ENCODE measurements at places on chromosomes 1 and 21.

- DNase-seq, result no peak
Observed at GRCh38 chr1:32990887-32991286, 26.3 kb upstream of the RNF19B start.

DNA sequence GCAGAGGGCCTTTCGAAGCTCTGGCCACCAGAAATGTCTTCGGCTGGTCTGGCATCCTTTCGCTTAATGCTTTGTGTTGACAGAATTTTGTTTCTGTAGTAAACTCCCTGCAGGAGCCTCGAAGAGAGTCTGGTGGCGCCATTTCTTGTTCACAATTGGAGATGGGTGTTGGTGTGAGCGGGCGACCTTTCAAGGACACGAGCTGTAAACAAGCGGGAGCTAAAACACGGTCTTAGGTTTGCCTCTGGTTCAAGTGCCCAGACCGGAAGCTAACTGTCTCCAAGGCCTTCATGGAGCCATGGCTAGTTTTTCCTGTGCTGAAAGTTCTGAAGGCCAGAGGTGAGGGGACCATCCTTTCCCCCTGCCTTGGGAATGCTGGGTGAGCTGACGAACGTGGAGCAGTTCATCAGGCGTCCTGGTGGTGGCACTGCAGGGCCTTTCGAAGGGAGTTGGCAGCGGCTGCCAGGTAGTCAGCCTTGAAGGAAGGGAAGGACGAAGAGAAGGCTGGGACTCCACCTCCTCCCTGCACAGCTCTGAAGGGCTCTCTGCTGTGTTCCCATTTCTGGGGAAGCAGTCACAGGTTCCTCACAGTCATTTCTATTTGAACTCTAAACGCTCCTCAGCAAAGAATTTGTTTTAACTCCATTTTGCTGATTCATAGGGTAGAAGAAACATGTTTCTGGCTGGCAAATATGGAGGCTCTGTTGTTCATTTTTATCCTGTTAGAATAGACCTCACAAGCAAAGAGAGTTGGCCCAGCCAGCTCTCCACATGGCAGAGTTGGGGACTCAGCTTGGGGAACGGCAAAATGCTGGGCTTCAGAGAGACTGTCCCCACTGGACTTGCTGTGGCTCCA, 35.2 kb downstream of the URB2 start:
- DNase-seq, result peak; percentile 78

DNA sequence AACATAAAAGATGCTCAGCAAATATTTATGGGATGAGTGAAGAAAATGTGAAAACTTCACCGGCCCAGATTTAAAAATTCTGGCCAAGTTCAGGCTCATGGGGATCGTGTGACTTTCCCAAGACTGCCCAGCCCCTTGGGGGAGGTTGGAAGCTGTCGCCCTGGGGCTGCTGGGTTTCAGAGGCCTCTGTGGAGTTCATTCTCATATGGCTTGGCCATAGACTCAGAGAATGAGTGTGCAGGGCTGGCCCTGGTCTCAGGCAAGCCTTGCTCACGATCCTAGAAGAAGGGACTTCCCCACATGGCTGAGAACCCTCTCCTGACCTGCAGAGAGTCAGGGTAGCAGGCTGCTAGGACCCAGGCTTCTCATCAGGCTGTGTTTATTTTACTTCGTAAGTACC, 24.6 kb downstream of the PADI2 start:
- DNase-seq, result no peak

- no peak for DNase-seq
Observed at GRCh38 chr21:42818328-42818749, 61.0 kb downstream of the WDR4 start.

- DNase-seq, result no peak
Observed at GRCh38 chr1:76585980-76586674, 281.2 kb upstream of the ST6GALNAC5 start.

- peak; percentile 55 for DNase-seq
Observed at GRCh38 chr1:221994939-221995338, 253.1 kb upstream of the DUSP10 start.
